ENCODE measurements at places on chromosomes 5 and 9. TPM values are rescaled to one million over a fixed set of nuclear protein-coding genes. Genes with fewer than 3 reads are reported as not detected.

PDE8B gene
- total RNA-seq, result 0.68 TPM

DAPK1 gene
- 26.6 TPM for total RNA-seq

SLC23A1 gene
- 0.80 TPM for total RNA-seq

NRARP gene
- 343 TPM for total RNA-seq

SERF1A gene
- 43.7 TPM for total RNA-seq

DDX41 gene
- 160 TPM for total RNA-seq

SPATA31D4 gene
- total RNA-seq, result not detected

SH2D3C gene
- total RNA-seq, result 10.1 TPM

CCDC69 gene
- total RNA-seq, result 56.5 TPM

IFNB1 gene
- not detected for total RNA-seq

LRRC19 gene
- total RNA-seq, result 79.1 TPM

CDH9 gene
- not detected for total RNA-seq

NOXA1 gene
- 53.9 TPM for total RNA-seq

Data from transverse colon (tissue), 4 donors.